ENCODE measurements at places on chromosomes 2 and 18.

- no peak for DNase-seq
These were observed 162.0 kb upstream of the RMP24 start for GRCh38 chr18:35810520-35810919.

GRCh38 chr2:213015387-213016165 lies 135.8 kb downstream of the IKZF2 start:
- DNase-seq = no peak

- DNase-seq = no peak
These were observed 58.2 kb downstream of the ANKMY1 start for GRCh38 chr2:240499309-240500301.

DNA sequence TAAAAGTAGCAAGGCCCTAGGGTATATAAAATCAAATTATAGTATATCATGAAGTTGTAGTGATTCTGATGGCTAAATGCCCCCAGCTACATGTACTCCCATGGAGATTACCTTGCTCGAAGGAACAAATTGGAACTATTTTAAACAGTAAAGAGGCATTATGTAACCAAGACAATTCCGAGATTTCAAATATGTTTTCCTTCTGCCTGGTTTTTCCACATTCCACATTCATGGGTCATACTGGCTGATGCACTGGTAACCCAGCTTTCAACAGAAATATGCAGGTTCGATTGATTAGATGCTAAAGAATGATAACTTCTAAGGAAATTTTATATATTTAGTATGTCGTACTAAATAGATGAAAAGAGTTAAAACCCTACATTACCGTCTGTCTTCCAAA lies 62.3 kb upstream of the MGAT4A start:
- DNase-seq = no peak

DNA sequence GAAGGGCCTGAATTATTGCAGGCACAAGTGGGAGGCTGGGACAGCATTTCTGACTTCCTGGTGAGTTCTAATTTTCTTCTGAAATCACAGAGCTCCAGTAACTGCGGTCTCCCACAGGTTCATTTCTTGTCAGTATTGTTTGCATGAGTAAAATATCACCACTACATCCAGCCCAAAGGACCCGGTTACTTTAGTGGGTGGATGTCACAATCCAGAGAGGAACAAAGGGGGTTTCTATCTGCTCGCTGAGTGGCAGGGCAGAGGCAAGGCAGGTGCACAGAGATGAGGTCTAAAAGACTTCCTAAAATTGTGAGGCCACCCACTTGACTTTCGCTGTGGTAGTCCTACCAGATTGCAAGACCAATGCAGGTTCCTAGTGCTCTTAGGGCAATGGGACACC lies 800.4 kb upstream of the ID2 start:
- DNase-seq = no peak

DNA sequence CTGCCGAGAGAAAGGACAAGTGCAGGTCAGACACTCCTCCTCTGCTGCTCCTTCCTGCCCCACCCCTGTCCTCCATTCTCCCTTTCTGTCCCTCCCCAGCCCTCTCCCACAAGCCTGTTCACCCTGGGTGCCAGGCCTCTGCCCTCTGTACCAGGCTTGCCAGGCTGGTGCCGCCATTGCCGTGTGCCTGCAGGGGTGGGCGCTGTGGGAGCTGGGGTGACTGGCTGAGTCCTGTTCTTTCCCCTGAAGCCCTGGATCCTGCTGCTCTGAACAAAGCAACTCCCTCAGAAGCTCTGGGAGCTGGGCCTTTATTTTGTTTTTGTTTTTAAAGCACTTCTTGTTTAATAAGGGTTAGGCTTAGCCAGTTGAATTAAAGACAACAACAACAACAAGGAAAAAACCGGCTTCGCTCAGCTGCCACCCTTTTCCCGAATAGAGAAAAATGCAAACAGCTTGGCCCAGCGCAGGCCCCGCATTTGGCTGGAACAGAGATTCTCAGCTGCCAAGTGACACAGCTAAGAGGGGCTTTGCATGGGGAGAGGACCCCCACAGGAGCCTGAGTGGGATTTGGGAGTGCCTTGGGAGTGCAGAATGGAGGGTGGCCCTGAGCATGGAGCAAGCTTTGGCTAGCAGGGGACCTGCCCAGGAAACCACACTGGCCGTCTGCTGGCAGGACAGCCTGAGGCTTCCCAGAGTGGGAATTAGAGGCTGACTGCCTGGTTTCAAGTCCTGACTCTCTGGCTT lies 9.1 kb downstream of the PCARE start:
- no peak for DNase-seq

- no peak for DNase-seq
These were observed 59.5 kb downstream of the DCDC2C start for GRCh38 chr2:3762771-3763447.

- no peak for DNase-seq
These were observed 92.1 kb downstream of the DYM start for GRCh38 chr18:49368161-49368875.

GRCh38 chr2:64462940-64463700 lies 9.2 kb downstream of the LGALSL start:
- no peak for DNase-seq

DNA sequence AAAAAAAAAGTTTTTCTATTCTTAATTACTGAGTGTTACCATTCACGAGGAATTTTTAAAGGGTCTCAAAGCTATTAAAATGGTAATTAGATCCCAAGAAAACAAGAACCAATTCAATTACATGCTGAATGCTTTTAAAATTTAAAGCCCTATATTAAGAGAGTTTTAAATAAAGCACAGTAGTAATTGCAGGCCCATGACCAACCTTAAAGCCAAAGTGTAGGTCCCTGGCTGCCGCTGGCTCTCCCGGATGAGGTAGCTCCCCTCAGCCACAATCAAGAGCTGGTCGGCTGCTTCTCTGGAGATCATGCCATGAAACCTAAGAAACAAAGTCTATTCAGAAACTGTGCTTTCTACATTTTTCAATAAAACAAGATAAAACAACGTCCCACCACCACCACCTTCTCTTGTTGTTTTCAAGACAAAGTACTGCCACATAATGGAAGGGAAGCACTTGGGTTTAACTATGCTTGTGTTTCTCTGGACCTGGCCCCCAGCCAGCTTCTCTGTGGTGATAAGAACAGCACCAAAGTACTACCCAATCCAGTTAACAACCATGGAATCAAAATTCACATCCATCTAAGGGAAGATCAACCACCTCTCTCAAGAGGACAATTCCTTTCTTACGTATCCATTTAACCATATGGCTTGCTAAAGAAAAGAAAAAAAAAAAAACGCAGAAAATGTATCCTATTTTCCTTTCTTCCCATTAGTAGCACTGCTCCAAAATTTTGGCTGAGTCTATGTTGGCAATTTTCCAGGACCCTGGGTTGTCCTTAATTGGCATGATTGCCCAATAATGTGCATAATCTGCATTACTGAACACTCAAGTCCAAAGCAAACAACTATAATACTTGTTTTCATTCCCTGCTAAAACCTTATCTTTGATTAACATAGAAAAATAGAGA lies 90.1 kb downstream of the CHN1 start:
- peak; percentile 68 for DNase-seq

DNA sequence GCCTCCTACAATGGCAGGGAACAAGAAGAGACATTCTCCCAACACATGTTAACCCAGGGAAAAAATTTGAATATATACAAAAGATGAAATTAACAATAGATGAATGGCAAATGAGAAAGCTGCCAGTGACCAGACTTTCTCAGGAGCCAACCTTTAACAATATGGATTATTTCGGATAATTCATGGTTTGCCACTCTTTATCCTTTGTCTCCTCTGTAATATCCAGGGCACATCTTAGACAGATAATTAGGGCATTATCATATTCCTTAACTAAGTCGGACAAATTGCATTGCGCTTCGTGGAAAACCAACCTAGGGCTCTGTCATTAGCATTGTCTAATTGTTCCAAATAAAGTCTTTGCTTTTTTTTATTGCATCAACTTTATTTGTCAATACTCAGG lies 97.3 kb downstream of the CDCA7 start:
- no peak for DNase-seq

GRCh38 chr2:242060212-242060835 lies 190.8 kb downstream of the RTP5 start:
- DNase-seq = no peak

DNA sequence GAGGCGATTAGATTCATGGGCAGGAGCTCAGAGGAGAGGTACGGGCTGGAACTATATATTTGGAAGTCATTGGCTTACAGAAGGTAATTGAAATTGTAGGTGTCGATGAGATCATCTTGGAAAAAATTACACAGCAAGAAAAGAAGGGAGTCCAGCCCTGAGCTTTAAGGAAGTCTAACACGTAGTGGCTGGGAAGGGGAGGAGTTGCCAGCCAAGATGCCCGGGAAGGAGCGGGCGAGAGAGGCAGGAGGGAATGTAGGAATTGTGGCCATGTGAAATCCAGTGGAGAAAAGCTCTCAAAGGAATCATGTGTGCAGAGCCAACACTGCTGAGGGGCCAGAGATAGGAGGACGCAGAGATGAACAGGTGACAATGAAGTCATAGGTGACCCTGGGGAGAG lies 25.6 kb upstream of the SCYGR1 start:
- DNase-seq = no peak

- DNase-seq = no peak
These were observed 84.4 kb upstream of the TWIST2 start for GRCh38 chr2:238763471-238763995.

- no peak for DNase-seq
These were observed 114.4 kb upstream of the CHRNA1 start for GRCh38 chr2:174878537-174879147.

GRCh38 chr18:56907771-56908170 lies 239.1 kb upstream of the BOD1L2 start:
- DNase-seq = no peak

DNA sequence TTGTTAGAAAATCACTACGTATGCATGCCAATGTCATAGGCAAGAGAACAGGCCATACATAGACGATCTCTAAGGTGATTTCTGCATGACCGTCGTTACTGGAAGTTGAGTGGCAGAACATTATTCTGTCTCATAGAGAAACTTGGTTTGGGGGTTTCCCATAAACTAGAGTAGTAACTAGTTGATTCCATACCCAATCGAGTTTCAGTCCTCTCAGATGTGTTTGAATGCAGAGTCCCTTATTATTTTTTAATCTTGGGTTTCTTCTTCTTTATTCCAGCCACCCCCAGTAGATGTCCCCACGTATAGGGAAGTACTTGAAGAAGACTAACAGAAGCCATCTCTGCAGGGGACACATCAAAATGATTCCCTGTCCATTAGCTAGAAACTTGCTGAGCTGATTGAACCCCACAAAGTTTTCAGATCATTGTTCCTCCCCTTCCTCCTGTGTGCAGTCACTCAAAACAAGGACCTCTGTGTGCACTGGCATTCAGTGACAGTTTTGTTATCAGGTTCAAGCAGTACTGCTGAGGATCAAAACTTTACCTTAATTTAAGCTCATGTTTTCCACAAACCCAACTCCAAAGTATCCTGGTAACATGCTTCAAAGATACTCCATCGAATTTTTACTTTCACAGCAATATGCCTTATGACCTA lies 68.4 kb upstream of the CDCA7 start:
- DNase-seq = no peak

- no peak for DNase-seq
These were observed 89.5 kb downstream of the NBAS start for GRCh38 chr2:15471606-15472005.

- no peak for DNase-seq
These were observed 382.6 kb upstream of the CDH2 start for GRCh38 chr18:28559511-28559910.

- DNase-seq = peak; percentile 26
These were observed 14.2 kb downstream of the ESPNL start for GRCh38 chr2:238114331-238114841.

DNA sequence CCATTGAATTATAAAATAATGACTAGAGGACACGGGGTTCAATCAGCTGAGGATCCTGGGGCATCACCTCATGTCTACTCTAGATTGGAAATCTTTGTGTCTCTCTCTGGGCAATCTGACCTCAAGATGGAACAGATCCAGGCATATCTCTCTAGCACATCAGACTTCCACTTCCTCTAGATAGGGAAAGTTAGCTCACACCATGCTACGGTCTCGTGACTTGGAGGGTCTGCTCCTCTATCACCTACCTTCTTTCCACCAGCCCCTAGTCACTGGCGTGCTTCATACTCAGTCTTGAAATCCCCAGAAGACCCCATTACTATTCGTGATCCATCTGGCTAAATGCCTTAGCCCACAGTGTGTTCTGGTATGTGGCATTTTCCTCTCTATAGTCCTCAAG lies 148.8 kb downstream of the ANKRD44 start:
- DNase-seq = no peak

DNA sequence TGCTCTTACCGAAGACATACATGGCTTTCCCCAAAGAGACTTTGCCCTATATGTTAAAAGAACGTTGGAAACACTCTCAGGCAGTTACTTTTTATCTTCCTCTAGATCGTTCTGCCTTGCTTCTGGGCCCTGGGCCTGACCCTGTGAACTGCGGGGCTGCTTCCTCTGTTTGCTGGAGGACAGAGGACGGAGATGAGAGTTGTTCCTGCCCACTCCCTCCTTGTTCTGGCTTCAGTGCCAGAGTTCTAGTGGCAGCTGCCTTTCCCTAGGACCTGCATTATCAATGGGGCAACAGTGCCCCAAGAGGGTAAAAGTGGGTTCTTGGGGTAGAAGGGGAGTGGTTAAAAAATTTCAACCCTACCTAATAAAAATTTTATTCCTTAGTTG lies 6.5 kb upstream of the FN1 start:
- no peak for DNase-seq

DNA sequence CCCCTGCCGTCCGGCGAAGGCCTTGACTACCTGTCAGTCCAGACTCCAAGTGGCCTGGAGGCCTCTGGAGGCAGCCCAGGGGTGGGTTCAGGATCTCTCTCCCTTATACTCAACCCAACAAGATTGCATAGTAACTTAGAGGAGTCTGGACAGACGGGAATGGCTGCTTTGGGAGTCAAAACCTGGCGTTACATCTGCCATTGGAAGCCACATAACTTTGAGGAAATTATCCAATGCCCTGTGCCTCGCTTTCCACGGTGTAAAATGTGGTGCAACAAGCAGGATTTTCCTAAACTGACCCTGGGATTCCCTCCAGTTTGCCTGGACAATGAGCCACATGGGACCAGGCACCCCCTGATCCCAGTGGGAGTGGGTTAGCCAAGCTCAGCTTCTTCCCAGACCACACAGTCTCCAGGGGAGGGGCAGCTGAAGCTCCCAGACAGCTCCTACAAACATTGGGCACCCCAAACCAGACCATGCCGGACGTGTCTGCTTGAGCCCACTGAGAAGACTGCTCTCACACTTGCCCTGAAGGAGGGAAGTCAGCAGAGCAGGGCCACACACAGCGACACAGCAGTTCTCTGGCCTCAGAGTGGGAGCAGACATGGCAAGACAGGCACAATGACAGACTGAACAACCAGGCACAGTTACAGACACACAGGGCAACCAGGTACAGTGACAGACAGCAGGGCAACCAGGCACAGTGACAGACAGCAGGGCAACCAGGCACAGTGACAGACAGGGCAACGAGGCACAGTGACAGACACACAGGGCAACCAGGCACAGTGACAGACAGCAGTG lies 65.6 kb upstream of the RAB6C start:
- no peak for DNase-seq

DNA sequence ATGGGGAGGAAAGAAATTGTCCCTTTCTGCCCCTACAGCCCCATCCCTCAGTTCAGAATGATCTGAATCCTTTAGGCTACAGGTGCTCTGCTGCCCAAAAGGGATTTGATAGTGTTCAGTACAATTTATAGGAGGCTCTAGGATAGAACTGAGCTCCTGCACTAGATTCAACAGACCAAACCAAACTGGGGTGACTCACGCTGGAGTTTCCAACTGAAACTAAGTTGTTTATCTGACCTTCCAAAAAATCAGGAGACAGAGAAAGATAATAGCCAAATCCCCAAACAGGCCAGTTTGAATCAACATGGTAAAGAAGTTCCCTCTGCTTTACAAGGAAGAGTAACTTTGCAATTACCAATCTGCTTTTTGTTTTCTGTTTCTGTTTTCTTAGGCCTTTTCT lies 72.7 kb upstream of the MBOAT2 start:
- DNase-seq = no peak
